ENCODE measurements at places on chromosomes 11 and 22. TPM values are rescaled to one million over a fixed set of nuclear protein-coding genes. Genes with fewer than 3 reads are reported as not detected.

The CD3G gene
- total RNA-seq = not detected

The SMTNL1 gene
- not detected for total RNA-seq

The RNF26 gene
- total RNA-seq = 2.9 TPM

The TENM4 gene
- under 0.01 TPM for total RNA-seq

The TMEM191C gene
- total RNA-seq = 0.38 TPM

The VWCE gene
- 4.1 TPM for total RNA-seq

The KCNQ1 gene
- total RNA-seq = not detected

The SCN4B gene
- 0.09 TPM for total RNA-seq

The CNTF gene
- total RNA-seq = 1.5 TPM

The HIC2 gene
- total RNA-seq = 2.7 TPM

The ART1 gene
- total RNA-seq = not detected

The OR4A16 gene
- total RNA-seq = not detected

The DDI1 gene
- not detected for total RNA-seq

The PKNOX2 gene
- total RNA-seq = not detected

The TBX10 gene
- not detected for total RNA-seq

The YPEL1 gene
- 3.5 TPM for total RNA-seq

The NRIP3 gene
- 12.0 TPM for total RNA-seq

The GLYATL1 gene
- total RNA-seq = not detected

The CHRM4 gene
- total RNA-seq = 0.28 TPM

The TUBA8 gene
- total RNA-seq = 0.94 TPM

The KRTAP5-5 gene
- total RNA-seq = not detected

The NPAT gene
- total RNA-seq = 11.1 TPM

The CYTH4 gene
- total RNA-seq = 0.09 TPM

The CD82 gene
- total RNA-seq = 27.2 TPM

The PIH1D2 gene
- 0.38 TPM for total RNA-seq

The CAPN5 gene
- 15.7 TPM for total RNA-seq

The UPK3A gene
- not detected for total RNA-seq

The OR56A1 gene
- not detected for total RNA-seq

The GTSE1 gene
- total RNA-seq = 3.6 TPM

The OR52I2 gene
- total RNA-seq = not detected

The BSX gene
- total RNA-seq = not detected

The KDELR3 gene
- total RNA-seq = 36.0 TPM

The TNNI2 gene
- total RNA-seq = not detected

The SHANK3 gene
- total RNA-seq = 21.5 TPM

The IFITM10 gene
- 0.56 TPM for total RNA-seq

The TYMP gene
- 20.4 TPM for total RNA-seq

The SLC22A6 gene
- not detected for total RNA-seq

The MS4A6E gene
- total RNA-seq = not detected

The FOLR3 gene
- not detected for total RNA-seq
